ENCODE measurements at places on chromosomes 3 and 15.

- DNase-seq = no peak
These were observed 1.6 kb downstream of the BBX start for GRCh38 chr3:107524326-107524840.

DNA sequence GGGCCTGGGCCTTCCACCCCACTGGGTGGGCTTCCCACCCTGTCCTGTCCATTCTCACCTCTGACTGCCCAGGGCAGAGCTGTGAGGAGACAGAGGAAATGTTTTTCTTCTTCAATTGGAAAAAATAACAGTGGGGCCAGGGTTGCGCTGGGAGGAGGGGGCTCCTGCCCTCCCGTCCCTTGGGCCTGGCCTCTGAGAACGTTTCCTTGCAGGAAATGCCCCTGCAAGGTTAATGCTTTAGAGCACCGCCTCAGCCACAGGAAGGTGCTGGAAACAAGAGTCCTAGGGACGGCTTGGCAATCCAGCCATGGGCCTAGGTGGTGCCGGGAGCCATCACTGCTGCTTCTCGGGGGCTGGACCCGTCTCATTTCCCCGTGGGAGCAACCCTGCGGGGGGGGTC, 3.8 kb upstream of the PLXND1 start:
- no peak for DNase-seq

DNA sequence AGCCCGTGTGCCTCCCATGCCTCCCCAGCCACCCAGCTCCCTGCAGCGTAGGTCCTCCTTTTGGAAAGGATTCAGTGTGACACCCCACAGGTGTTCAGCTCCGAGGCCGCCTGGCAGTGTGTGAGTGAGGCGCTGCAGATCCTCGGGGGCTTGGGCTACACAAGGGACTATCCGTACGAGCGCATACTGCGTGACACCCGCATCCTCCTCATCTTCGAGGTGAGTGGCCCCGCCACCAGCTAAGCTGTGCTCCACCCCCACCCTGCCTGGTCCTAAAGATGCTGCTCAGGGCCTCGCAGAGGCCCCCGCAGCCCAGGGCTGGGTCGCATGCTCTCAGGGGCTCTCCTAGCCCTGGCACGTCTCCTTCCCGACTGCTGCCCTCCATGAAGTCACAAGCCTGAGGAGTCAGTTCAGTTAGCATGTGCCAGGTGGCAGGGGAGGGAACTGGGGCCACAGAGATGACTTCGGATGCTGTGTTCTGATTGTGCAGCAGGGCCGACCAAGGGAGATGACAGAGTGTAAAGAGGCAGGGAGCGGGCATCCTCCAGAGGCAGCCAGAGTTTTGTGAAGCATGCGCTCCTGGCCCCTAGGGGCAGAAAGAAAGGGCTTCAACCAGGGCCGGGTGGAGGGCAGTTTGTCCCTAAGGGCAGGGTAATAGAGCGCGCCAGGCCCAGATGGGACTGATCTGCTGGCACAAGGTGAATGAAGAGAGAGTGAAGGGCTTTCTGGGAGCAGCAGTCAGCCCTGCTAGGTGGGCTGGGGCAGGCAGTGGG, 26.8 kb downstream of the ACAD9 start:
- DNase-seq = no peak

GRCh38 chr15:97837896-97838295, 122.6 kb upstream of the ARRDC4 start:
- DNase-seq = no peak

GRCh38 chr3:188899881-188900280, 271.9 kb upstream of the TPRG1 start:
- DNase-seq = no peak

GRCh38 chr15:88255484-88256278, 858 bp downstream of the NTRK3 start:
- DNase-seq = no peak

DNA sequence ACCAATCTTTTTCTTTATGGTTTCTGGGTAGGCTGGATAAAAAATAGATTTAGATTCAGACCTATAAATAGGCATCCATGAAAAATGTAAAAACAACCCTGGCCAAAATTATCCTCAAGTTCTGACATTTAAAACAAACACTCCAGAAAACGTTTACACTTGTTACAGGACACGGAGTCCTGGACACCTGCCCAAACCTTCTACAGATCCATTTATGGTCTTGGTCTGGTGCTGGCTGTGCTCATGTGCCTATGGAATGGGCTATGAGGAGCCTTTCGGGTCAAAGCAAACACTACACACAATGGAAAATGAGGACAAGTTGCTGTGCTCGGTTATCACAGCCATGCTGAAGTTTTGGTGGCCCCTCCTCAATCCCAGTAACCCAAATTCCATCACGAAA, 108.1 kb downstream of the PDZRN3 start:
- DNase-seq = no peak

DNA sequence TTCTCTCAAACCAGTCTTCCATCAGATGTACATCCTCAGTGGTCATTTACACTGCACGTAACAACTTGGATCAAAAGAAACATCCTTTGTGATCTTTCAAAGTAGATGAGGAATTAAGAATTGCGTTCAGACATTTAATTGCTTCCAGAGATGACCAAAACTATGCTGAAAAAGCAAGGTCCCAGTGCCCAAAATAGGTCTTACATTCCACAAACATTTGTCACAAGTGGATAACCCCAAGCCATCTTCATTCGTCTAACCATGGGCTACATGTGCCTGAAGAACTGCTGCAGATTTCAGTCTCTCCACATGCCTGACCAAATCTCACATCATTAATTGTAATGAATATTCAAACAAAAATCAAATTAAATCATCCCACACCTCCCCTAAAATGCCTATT, 273.6 kb downstream of the SHOX2 start:
- no peak for DNase-seq

Data from GM18507 (cell line).